ENCODE measurements at places on chromosomes 3 and 15.

DNA sequence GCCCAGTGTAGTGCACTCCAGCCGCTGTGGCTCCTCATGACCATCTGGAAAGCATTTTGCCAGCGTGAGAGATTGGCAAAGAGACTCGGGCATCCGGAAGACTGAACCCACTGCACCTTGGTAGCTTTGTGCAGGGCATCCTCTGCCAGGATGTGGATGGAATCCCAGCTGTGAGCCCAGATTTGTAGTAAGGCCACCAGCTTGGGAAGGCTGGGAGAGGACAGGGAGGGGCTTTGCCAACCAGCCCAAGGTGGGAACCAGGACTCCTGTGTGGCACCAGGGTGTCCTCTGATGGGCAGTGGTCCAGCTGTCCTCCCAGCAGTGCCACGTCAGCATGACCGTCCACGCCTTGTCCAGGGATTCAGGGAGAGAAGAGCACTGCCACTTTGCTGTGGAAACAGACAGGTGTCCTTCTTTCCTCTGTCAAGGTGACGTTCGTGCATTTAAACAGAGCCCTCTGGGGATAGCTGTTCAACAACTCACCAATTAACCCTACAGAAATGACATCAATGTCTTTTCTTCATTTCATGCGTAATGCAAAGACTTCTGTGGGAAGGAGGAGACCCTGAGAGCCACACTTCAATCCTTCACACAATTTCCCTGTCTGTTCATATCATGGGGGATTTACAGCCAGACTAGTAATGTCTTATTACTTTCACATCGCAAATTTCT lies 19.1 kb downstream of the KLF15 start:
- no peak for DNase-seq

DNA sequence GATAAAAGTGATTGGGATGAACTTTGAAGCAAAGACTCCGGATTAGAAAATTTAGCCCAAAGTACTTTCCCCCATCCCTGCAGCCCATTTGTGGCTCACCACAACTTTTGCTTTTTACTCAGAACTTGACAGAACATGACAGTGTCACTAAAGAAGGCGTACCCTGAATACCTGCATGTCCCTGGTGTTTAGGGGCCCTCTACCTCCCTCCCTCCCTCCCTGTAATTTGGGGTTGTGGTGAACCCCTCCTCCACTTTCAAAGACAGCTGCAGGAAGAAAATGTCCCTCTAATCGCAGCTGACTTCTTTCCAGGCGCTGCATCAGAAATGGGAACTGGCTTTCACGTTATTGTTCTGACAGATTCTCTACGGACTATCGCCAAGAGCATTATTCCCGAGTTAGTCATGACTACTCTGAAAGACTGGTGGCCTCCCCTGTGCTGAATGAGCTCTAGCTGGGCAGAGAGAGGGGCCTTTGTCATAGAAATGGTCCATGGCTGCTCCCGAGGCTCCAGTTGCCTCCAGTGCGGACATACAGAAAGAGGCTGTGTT lies 93.2 kb upstream of the ARHGEF3 start:
- no peak for DNase-seq

GRCh38 chr3:197494366-197495058 lies 61.3 kb downstream of the BDH1 start:
- DNase-seq: no peak

DNA sequence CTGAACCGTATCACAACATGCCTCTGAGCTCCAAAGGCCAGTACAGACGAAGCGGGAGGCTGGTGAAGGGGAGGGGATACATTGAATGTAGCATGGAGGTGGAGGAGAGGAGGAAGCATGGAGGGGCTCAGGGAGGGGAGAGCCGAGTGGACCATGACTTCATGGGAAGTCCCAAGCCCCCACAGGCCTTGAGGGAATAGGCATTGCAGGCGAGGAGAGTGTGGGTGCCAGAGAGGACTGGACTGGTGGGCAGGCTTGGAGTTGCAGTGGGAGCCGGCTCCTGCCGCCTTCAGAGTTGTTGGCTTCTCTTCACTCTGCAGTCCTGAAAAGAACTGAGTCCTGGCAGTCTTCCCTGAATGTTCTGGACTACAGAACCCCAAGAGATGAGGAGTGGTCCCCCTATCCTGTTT lies 3.3 kb upstream of the RNU6-1 start:
- DNase-seq: no peak

DNA sequence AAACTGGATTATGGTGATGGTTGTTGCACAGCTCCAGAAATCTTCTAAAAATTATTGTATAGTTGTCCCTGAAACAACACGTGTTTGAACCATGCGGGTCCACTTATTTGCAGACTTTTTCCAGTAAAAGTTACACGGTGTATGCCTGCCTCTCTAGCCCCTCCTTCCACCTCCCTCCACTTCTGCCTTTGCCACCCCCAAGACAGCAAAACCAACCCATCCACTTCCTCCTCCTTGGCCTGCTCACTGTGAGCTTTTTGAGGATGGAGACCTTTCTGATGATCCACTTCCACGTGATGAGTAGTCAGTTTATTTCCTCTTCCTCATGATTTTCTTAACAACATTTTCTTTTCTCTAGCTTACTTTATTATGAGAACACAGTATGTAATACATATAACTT lies 5.4 kb downstream of the CYFIP1 start:
- DNase-seq: no peak

DNA sequence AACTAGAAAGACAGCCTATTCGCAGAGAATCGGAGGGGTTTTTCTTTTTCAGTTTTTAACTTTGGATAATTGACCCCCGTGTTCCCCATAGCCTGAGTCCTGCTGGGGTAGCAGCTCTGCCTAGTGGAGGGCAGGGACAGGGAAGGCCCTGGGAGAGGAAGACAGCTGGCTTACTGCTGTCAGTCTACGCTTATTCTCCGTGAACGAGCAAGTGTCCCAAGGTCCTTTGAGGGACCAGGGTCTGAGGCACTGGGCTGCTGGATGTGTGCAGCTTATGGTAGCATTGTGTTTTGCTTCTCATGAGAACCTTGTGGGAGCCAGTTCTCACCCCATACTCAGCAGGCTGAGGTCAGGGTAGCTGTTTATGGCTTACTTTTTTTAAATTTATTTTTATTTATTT lies 3.0 kb downstream of the LIMD1 start:
- DNase-seq: no peak

DNA sequence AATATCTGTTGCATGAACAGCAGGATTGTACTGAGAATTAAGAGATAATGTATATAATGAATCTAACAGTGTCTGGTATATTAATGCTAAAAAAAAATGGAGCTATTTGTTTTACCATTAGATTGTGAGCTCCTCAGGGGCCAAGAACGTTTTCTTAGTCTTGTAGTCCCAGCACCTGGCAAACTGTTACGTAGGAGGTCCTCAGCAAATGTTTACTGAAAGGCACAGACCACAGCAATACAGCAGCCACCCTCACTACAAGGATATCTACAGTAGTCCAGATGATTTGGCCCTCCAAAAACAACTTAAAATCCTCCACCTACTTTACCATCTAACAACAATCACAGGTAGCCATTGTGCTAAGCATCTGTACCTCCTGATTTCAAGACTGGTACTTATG lies 59.7 kb downstream of the MSL2 start:
- DNase-seq: no peak

- no peak for DNase-seq
These were observed 227.1 kb upstream of the ATP11B start for GRCh38 chr3:182565916-182566796.

DNA sequence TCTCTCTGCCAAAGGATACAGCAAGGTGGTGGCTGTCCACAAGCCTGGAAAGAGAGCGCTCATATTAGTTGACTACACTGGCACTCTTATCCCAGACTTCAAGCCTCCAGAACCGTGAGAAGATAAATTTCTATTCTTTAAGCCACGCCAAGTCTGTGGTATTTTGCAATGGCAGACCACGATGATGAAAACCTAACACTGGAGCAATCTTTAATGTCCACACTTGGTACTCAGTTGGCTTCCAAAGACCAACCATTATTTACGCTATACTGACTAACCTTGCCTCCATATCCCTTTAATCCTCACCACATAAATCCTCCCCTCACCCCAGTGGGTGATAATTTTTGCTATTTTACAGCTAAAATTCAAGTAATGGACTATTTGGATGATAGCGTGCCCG lies 16.9 kb upstream of the LACTB start:
- DNase-seq: no peak

GRCh38 chr3:61632568-61633175 lies 71.3 kb downstream of the PTPRG start:
- DNase-seq: no peak

DNA sequence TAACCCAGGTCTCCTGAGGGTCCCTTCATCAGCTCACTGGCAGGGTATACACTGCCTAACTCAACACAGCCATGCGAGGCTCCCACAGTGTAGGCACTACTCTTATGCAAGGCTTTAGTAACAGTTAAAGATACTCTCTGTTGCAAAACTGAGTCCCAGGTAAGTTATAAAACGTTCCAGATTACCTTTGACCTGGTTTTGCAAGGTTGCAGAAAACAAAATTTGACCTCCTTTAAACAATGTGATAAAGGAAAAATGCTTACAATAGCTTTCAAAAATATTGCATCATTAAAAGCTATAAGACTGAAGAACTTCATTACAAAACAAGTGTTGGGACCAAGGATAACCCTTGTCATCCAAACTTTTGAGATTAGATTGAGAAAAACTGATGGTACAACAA lies 5.5 kb downstream of the SLC27A2 start:
- no peak for DNase-seq

GRCh38 chr3:123831420-123831819 lies 52.7 kb downstream of the MYLK start:
- no peak for DNase-seq

DNA sequence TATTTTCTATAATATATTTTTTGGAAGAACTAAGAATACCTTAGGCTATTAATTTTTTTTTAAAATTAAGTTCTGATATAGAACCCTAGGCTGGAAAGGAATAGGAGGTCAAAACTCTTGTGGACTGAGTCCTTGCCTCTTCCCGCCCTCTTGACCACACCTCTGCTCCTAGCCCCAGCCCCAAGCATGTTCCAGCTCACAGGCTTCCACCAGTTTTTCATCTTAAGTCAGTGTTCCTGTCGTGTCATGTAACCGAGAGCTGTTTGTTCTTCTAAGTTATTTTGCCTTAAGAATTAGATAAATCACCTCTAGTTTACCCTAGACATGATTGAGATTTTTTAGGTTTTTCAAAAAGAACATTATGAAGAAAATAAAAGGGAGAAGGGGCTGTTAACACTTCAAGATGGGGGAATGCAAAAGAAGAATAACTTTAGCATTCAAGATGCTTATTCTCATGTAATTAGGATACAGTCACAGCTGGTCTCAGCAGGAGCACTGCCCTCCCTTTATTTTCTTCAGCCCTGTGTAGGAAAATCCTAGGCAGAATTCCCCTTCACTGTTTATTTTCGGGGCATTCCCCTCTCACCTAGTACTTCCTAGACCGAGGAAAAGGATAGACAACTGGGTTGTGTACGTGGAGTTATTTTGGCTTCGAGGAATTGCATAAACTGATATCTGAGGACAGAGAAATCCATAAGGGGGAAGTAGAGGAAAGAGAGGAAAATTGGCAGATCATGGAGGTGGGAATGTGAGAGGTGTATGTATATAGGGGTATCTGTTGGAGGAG lies 110.2 kb downstream of the CMSS1 start:
- DNase-seq: no peak

GRCh38 chr15:41876007-41876406 lies 17.8 kb downstream of the SPTBN5 start:
- peak; percentile 14 for DNase-seq

DNA sequence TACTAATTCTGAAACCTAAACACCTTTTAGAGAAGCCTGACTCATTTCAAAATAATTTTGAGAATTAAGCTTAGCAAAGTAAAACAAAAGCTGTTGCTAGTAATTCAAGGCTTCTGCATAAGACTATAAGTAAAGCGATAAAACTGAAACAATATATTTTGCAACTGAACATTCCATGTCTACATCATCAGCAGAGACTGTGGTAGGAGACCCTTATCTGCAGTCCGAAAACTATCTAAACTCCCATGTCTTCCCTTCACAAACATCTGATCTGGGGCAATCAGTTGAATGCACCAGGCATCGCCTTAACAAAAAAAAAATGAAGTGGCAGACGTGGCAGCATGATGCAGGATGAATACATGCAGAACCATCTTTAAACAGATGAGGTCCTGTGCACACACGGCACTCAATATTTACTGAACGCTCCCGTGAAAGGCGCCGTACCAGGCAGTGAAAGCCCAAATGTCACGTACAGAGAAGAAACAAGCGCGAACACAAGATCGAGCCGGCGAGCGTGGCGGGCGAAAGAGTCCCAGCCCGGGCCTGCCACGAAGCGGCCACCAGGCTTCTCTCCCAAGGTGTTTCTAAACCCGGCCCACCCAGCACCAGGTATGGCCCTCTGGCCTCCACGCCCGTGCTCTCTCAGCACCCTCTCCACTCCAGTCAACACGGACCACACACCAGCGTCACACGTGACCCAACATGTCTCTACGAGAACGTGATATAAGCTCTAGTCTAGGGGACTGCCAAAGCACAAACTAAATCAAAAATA lies 63.0 kb downstream of the CHSY1 start:
- DNase-seq: no peak

DNA sequence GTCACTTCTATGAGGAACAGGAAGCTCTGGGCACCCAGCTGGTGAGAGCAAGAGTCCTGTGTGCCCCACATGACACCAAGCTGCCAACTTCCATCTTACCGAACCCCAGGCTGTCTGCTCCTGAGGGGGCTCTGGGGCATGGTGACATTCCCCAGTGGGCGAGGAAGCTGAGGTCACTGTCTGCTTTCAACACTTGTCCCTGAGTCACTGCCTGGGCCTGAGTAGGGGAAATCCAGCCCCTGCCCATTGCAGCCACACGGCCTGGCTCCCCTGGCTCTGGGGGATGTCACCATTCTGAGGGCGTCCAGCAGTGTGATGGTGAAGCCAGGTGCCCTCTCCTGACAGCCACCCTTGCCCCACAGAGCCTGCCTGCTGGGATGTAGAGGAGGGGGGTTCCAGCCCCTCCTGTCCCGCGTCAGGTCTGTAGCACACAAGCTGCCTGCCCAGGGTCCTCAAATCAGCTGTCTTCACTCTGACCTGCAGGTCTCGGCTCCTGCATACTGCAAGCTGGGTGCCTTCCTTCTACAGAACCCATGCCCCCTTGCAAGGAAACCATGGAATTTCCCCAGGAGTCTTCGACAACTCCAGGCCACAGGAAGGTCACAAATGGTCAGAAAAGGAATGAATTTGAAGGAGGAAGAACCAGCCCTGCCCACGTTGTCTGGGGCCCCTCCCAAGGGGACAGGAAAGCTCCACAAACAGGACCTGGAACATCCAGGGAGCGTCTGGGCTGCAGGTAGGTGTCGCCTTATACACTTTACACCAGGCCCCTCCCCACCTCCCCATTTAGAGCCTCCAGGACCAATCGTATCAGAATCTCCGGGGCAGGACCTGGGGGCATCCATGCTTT lies 69.9 kb upstream of the GATM start:
- no peak for DNase-seq

- no peak for DNase-seq
These were observed 140.8 kb downstream of the OSBPL10 start for GRCh38 chr3:31840252-31840651.

DNA sequence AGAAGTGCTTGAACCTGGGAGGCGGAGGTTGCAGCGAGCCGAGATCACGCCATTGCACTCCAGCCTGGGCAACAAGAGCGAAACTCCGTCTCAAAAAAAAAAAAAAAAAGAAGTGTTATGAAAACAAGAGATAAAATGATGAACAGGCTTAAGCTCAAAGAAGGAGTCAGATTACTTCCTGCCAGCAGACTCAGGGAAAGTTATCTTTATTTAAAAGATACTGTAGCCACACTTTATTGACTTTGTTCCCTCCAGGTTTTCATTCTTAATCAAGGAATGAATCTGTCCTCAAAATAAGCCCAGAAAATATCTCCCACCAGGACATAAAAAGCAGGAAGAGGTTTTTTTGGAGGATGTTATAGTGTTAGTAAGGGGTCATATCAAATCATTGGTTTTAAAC lies 176.5 kb upstream of the KCNMB2 start:
- no peak for DNase-seq

GRCh38 chr15:101244036-101244781 lies 7.6 kb downstream of the CHSY1 start:
- DNase-seq: no peak

Data from naive B cell (primary cell).